ENCODE measurements at places on chromosomes 11 and 22. TPM values are rescaled to one million over a fixed set of nuclear protein-coding genes. Genes with fewer than 3 reads are reported as not detected.

- no peak for DNase-seq
These were observed 1.4 kb upstream of the MS4A1 start for GRCh38 chr11:60454212-60454611.

DNA sequence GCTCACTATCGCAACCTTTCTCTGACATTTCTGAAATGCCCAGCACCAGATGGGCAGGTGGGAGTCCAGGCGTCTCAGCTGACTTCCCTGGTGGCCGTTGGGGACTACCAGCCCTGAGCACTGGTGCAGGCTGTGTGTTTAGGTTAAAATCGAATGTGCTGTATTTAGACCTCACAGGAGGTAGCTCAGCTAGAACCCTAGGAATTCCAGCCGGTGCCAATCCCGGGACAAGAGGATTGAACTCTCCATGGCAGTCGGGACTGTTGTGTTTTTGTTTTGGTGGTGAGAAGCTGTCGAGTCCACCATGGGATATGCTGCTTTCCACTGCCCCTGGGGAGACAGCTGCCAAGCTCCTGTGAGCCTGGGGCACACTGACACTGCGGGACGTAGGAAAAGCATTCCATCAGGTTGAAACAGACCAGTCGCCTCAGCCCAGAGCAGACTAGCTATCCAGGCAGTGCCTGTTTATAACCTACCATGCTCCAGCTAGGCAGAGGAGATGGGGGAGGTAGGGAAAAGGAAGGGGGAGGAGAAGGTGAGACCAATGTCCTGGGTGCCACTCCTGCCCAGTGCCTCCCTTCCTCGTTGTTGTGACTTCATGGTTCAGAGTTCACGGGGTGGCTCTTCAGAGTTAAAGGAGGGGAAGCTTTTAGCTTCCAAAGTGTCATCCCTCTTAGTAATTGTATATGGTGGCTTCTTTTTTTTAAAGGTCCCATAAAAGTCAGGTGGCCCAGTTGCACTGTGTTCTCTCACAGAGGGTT, 53.0 kb downstream of the MICAL2 start:
- DNase-seq = peak; percentile 21

GRCh38 chr11:3037040-3037944, 19.9 kb downstream of the CARS1 start:
- DNase-seq = peak; percentile 76

DNA sequence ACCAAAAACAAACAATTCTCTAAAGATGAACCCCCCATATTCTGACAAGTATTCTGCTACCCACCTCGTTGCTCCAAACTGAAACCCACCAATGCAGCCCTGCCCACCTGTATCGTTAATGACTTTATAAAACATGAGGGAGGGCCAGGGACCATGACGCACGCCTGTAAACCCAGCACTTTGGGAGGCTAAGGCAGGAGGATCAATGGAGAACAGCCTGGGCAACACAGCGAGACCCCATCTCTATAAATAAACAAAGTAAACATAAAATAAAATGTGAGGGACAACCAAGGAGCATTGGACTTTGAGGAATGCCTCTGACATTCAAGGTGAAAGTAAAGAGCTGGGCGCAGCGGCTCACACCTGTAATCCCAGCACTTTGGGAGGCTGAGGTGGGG, 39.8 kb upstream of the ATXN10 start:
- DNase-seq = no peak

DNA sequence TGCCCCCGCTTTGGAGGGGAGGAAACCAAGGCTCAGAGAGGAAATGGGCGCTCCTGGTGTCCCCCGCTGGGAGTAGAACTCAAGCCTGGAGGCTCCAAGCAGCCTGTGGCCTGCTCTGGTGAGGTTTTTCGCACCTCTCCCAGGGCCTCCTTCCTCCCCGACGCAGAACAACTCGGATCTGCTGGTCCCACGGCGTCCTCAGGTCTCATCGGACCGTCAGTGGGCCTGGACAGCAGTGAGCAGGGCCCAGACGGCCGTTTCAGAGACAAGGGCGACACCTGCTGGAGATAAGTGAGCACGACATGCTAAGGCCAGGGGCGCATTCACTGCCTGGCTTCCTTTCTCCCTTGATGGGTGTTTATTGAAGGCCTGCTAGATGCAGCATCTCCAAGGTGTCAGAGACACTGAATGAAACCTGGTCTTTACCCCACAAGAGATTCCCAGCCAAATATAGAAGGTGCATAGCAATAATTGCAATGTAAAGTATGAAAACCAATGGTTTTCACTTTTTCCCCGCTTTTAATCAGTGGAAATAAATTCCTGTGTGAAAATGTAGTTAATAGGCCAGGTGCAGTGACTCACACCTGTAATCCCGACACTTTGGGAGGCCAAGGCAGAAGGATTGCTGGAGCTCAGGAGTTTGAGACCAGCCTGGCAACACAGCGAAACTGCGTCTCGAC, 26.9 kb upstream of the CD82 start:
- DNase-seq = peak; percentile 91

DNA sequence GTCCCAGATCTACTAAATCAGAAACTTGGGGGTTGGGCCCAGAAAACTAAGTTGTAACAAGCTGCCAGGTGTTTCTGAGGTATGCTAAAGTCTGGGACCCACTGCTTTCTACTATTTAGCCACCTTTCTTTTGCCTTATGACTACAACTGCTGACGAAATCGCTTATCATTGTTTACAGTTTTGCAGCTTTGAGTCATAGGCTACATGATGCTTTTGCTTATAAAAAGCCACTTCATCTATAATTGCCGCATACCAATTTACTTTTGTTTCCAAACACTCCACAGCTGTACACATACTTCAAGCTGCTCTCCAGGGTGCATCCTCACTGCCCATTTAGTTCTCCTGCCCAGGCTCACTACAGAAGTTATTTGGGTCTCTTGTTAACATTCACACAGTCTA, 144.7 kb downstream of the ENTHD1 start:
- no peak for DNase-seq

DNA sequence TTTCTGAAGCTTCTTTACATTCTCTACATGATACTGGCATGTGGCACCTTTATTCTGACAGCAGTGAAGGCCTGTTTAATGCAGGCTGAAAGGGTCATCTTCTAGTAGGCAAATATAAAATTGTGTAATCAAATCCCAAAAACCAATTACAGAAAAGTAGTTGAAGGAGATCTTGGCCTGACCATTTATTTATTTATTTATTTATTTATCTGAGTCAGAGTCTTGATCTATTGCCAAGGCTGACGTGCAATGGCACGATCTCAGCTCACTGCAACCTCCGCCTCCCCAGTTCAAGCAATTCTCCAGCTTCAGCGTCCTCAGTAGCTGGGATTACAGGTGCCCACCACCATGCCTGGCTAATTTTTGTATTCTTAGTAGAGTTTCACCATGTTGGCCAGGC, 22.7 kb upstream of the CECR2 start:
- DNase-seq = no peak

GRCh38 chr11:83692675-83693074, 406.5 kb upstream of the CCDC90B start:
- DNase-seq = no peak

GRCh38 chr11:35317253-35317652, 102.1 kb downstream of the SLC1A2 start:
- DNase-seq = no peak

DNA sequence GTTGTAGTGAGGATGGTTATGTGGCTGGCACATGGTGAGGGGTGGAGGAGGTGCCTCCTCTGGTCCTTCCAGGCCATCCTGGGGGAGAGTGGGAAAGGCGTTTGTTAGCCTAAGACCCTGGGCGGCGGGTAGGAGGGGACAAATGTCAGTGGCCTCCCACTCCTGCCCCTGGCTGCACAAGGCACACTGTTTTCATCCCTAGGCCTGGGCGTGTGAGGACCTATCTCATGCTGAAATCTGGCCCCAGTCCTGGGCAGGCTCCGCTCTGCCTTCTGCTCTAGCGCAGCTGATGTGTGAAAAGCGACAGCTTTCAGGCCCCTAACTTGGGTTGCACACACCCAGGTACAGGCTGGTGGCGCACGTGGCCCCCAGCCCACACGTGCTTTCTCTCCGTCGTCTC, 32.1 kb downstream of the DAGLA start:
- DNase-seq = no peak

DNA sequence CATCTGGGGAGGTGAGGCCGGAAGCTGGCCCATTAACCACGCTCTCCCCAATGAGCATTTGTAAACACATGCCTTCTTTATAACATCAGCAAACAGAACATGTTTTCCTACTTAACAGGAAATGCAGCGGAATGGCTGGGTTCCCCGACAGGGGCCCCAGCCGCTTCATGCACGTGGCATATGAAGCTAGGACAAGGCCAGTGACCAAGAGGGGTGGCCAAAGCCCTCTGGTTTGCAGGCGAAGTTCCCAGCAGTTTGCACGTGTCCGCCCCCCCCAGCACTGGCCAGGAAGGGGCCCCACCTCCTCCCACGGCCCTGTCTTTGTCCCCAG, 38.7 kb upstream of the LINC01488 start:
- no peak for DNase-seq

Gene TSSK2
- polyA plus RNA-seq = not detected

Gene SLC22A8
- not detected for polyA plus RNA-seq

Gene PRDM11
- polyA plus RNA-seq = 5.4 TPM

DNA sequence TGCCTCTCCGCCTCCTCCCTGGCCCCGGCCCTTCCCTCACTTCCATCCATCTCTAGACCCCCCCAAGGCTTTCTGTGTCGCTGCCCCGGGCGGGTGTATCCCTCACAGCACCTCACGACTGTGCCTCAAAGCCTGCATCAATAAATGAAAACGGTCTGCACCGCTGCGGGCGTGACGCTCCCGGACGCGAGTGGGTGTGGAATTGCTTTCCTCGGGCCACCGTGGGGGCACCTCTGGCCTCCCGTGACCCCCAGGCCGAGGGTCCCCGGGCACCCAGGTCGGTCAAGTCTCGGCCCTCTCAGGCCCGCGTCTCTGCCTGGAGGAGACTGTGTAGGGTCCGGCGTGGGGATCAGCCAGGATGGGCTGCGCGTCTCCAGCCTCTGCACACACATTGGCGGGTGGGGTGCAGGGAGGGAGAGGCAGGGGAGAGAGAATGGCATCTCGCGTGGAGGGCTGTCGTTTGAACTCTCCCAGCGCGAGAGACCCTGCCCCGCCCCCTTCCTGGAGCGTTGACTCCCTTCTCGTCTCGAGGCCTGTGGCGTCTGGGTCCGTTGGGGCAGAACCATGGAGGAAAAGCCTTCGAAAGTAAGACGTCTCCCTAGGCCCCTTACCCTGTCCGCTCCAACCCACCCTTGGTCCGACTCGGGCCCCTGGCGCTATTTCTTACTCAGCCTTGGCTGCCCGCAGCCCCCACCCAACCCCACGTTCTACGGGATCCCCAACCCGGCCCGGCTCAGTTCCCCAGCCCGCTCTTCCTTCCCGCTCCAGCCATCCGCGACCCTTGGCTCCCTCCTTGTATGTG, at the start of gene CATSPERZ:
Gene CATSPERZ (plus strand): TSS at position 512 of the 802 bp plus-strand sequence. CDS start 53 bp downstream, at position 565.
- DNase-seq = no peak

Gene TMX2
- 140 TPM for polyA plus RNA-seq

DNA sequence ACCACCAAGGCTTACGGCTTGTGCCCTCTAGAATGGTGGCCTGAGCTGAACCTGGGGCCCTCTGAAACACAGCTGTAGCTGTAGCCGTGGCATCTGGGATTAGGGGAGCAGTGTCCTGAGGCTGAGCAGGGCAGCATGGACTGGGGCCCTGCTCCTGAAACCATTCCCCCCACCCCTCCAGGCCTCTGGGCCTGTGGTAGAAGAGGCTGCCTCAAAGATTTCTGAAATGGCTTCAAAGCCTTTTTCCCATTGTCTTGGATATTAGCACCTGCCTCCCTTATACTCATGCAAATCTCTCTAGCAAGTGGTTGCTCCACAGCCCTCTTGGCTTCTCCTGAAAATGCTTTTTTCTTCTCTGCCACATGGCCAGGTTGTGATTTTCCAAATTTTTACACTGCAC, 106.9 kb downstream of the CTNND1 start:
- no peak for DNase-seq

DNA sequence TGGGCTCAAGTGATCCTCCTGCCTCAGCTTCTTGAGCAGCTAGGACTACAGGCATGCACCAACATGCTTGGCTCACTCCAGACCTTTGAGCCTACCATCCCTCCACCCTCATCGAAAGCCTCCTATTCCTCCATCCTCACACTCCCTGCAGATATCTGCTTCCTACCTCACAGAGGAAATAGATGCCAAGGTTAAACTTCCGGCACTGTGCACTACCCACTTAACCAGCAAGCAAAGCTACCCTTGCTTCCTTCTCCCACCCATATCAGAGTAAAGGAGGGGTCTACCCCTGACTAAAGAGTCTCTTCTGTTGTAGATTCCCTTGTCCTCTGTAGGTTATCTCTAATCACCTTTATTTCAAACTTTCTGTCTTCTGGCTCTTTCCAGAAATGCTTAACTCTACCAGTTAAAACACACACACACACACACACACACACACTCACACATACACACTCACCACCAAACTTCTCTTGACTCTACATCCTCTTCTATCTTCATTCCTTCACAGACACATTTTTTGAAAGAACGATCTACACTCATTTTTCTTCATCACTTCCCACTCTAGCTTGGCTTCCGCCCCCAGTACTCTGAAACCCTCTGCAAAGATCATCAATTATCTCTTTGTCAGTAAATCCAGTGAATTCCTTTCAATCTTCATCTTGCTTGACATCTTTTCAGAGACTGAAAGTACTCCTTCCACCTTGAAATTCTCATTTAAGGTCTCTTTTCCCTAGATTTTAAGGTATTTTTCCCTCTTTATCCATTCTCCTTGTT, 10.9 kb upstream of the SIK2 start:
- DNase-seq = no peak

DNA sequence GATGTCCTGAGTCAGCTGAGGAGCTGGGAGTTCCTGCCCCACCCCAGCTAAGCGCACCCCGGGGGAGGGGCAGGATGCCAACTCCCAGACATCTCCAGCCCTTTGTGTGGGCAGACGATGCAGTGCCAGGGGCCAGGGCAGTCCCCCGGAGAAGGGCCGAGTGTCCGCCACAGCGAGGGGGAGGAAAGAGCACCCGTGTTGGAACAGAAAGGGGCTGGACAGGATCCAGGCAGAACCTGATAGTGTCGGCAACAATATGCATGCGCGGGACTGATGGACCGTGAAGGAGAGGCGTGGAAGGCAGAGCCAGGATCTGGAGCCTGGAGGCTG, 1434.7 kb downstream of the BRD1 start:
- no peak for DNase-seq

DNA sequence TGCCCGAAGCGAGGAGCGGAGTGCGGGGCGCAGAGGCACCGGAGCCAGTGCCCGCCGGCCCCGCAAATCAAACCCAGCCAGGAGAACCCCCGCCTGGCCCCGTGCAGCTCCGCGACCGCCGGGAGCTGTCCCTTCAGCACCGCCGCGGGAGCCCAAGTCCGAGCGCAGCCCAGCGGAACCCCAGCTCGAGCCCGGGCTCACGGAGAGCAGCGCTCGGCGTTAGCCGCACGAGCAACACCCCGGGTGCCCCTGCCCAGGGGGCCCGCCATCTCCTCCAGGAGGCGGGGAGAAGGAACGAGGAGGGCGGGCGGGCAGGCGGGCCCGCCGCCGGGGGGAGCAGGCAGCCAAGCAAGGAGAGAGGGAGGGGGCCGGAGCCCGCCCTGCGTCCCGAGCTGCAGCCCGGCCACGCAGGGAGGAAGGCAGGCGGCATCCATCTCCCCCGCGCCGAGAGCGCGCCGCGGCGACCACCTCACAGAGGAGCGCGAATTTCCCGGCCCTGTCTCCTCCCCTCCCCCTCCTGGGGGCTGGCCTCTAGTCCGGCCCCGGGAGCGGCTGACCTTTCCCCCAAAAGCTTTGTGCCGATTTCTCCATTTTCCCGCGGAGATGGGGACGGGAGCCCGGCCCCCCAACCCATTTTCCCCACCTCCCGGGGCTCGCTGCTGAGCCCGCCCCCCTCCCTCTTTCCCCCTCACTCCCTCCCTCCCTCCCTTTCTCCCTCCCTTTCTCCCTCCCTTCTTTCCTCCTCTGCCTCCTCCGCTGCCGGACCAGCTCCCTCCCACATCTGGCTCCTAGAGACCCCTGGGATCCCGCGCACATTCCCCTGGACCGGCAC, 621 bp downstream of the KCNC1 start:
- peak; percentile 44 for DNase-seq
